ENCODE measurements at places on chromosomes 1 and 21.

DNA sequence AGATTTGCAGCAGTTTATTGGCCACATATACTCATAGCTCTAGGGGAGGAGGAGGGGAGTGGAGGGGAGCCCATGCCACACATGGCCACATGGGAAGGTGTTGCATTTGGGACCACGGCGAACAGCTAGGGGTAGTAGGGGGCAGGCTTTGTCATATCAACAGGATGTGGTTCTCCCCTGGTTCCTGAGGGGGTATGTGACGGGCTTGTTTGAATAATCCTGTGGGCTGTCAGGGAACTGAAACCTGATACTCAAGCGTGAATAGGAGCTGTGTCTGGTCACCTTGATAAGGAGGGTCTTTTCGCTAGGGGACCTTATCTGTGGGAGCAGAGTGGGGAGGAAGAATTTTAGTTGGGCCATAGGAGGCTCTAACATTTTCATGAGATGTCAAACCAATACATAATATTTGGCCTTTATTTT is 264.7 kb downstream of the CTH start:
- no peak for DNase-seq

DNA sequence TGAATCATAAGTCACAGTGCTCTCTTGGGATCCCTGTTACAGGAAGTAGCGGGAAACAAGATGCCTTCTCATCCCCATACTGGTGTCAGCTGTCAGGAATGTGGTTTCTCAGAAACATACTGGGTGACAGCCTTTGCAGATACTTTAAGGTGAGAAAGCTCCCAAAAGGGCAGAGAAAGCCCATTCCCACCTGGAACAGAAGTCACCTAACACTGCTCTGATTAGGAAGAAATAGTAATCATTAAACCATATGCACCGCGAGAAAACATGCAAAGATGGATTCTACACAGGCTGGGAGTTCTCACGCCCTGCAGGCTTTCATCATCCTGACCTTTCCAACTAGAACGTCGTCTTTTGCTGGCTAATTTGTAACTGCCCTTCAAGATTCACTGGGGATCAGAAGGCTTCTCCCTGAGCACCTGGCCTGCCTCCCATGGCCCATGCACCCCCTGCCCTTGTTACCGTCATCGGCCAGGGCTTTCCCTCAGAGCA is 46.2 kb upstream of the SLC44A3 start:
- no peak for DNase-seq

GRCh38 chr21:44357064-44357837 is 3.8 kb downstream of the TRPM2 start:
- no peak for DNase-seq

GRCh38 chr21:45412909-45413611 is 8.1 kb downstream of the COL18A1 start:
- no peak for DNase-seq

GRCh38 chr1:91997607-91998195 is 32.1 kb upstream of the EPHX4 start:
- peak; percentile 19 for DNase-seq

DNA sequence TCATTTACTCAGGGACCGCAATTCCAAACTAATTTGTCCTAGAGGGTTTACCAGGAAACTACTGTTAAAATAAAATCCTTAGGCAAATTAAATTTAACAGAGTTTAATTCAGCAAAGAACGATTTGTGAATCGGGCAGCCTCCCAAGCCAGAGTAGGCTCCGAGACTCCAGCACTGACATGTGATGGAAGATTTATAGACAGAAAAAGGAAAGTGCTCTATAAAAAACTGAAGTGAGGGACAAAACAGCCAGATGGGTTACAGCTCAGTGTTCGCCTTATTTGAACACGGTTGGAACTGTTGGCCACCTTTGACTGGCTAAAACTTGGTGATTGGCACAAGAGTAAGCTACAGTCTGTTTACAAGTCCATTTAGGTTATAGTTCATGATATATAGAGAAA is 35.2 kb upstream of the RCSD1 start:
- DNase-seq, result no peak

GRCh38 chr1:20742671-20743070 is 10.2 kb upstream of the SH2D5 start:
- DNase-seq, result no peak

DNA sequence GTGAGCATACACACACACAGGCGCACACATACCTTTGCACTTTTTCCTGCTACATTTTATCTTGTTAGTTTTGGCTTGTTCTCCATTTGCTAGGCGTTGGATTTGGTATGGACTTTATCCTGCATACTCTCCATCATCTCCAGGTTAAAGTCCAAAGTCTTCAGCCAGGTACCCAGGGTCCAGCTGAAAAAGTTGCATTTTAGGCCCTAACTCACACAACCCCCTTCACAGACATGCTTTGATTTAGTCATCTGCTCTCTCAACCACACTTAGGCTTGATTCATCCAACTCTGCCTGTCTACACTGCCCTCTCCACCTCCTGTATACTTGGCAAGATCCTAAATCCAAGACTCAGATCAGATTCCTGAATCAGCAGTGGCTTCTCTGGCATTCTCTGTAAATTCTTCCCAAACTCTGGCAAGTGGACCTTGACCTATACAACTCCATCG is 10.7 kb upstream of the LAMB3 start:
- no peak for DNase-seq

- no peak for DNase-seq
Observed at GRCh38 chr1:66613187-66613586, 79.2 kb downstream of the SGIP1 start.

DNA sequence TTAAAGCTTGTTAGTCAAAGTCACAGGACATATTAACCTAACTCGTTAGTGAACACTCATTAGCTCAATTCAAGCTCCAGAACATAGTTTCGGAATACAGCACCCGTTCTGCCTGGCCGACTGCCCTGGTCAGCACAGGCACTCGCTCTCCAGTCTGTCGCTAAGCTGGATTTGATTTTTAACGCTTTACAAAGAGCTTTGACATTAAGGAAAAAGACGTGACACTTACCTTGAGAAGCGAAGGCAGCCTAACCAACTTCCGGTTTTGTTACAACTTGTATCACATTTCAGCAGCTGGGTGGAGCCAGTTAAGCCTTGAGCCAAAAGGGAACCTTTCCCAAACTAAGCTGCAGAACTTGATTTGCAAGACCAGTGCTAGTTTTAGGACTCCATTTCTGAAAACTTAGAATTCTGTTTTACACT is at the start of gene FRRS1:
TSS of gene FRRS1 (minus strand) at position 258 of the 423 bp plus-strand sequence. CDS start 17,867 bp downstream, outside the sequence.
- DNase-seq, result peak; percentile 24

- DNase-seq, result no peak
Observed at GRCh38 chr1:192759104-192759503, 49.7 kb upstream of the RGS2 start.

- DNase-seq, result no peak
Observed at GRCh38 chr21:42733037-42733627, 79.7 kb downstream of the PDE9A start.

DNA sequence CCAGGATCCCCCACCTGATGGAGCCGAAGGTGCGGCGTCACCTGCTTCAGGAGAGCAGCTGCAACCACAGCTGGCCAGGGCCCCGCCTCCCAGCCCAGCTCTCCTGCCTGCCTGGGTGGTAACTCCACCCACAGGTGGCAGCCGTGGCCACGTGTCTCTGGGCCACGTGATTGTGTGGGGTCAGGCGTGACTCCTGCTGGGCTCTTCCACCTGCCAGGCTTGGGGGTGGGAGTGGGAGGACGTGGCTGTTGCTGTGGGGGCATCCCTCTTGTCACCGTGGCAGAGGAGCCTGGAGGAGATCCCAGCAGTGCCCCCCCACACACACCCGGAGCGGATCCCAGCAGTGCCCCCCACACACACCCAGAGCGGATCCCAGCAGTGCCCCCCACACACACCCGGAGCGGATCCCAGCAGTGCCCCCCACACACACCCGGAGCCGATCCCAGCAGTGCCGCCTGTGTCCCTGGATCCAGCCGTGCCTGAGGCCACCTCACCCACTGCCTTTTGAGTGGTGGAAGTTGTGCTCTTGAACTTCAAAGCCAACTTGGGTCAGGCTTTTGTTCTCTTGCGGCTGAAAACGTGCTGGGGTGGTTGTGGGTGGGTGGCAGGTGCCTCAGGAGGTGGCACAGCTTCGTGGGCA is 32.2 kb downstream of the POFUT2 start:
- no peak for DNase-seq

GRCh38 chr1:113456967-113457366 is 66.7 kb downstream of the MAGI3 start:
- DNase-seq, result no peak

GRCh38 chr1:157269656-157270375 is 131.6 kb upstream of the ETV3 start:
- DNase-seq, result no peak

DNA sequence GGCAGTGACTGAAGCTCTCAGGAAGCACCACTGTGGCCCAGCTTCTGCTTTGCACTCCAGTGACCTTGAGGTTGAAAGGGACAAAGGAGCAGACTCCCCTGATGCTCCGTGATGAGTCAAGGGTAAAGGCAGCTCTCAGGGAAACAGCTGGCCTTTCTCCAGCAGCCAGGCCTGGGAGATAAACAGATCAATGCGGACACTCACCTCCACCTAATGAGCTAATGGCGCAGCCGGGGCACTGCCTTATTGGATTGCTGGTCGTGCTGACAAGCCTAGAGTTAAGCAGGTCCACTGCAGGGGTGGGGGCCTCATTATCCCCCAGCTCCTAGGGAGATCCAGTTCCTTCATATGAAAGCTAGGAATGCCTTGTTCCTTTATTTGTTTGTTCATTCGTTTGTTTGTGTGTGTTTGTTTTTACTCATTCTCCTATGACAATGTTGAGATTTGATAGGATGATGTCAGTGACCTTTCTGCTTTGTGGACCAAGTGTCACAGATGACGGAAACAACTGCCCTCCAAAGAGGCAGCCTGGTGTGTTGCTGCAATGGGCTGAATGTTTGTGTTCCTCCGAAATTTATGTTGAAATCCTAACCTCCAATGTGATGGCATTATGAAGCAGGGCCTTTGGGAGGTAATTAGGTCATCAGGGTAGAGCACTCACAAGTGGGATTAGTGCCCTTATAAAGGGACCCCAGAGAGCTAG is 141.4 kb upstream of the BEND5 start:
- no peak for DNase-seq

Data from activated naive CD4-positive, alpha-beta T cell treated with Interleukin-2 at 50 U/mL for 16 hours (primary cell).